Effector memory CD8-positive, alpha-beta T cell (primary cell): ENCODE measurements at places on chromosomes 3 and 15.

DNA sequence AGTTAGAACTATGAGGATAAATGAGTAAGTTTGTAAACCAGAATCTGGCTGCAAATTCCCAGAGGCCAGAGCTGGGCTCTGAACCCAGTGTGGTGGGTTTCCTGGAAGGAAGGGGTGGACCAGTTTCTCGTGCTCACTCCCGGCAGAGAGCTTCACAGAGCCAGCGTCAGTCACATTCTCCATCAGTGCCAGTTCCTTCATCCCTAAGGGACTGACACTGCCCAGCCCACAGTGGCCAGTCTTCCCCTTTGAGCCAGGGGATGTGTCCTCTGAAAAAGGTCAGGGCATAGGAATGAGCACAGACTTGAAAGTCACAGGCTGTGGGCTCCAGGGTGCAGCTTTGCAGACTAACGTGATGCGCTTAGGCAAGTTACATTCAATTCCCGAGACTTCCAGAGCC, 135.8 kb upstream of the HACD2 start:
- DNase-seq = no peak
- peak overlapping the region; percentile 29 for H3K27ac ChIP-seq
- H3K4me3 ChIP-seq = no peak overlapping the region
- H3K36me3 ChIP-seq = peaks cover 3% of the 10 kb centered on the region
- no peaks in the 10 kb centered on the region for H3K4me1 ChIP-seq

DNA sequence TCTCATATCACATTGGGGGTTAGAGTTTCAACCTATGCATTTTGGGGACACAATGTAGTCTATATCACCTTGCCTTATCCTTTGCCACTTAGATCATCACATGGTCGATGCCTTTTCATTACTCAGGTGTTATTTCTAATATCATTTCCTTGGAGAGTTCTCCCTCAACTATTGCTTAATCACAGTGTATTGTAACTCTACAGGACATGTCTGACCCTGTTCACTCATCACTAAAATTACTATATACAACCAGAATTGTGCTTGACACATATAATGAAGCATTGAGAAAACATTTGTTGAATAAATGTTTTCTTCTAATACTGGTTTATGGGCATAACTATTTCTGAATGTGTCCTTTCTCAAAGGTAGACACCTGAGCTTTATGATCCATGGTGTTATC, 207.4 kb downstream of the EPHA6 start:
- DNase-seq = no peak
- no peak overlapping the region for H3K27ac ChIP-seq
- no peaks in the 10 kb centered on the region for H3K4me1 ChIP-seq
- H3K36me3 ChIP-seq = no peaks in the 10 kb centered on the region
- no peaks in the 10 kb centered on the region for H3K27me3 ChIP-seq

DNA sequence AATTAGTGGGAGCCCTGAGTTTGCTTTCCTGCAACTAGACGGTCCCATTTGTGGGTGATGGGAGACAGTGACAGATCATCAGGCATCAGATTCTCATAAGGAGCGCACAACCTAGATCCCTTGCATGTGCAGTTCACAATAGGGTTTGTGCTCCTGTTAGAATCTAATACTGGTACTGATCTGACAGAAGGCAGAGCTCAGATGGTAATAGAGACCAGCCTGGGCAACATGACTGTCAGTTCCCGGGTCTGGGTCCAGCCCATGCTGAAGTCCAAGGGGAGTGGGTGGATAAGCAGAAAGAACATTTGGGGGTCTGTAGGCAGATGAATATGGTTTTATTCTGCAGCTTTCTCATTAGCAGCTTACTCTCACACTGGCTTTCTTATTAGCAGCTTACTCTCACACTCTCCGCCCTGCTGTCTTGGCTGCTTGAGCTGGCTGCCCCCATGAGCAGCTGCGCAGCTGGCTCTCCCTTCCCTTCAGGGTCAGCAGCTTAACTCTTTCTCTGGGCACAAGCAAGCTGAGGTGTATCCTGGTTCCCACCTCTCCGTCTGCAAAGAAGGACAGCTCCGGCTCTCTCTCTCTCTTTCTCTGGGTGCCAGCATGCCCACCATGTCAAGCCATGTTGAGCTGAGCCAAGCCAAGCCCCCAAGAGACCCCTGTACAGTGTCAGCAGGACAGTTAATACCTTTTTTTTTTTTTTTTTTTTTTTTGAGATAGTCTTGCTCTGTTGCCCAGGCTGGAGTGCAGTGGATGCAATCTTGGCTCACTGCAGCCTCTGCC, 46.5 kb downstream of the KLHDC8B start:
- H3K27me3 ChIP-seq = peaks cover 10% of the 10 kb centered on the region
- H3K27ac ChIP-seq = no peak overlapping the region
- H3K4me3 ChIP-seq = no peak overlapping the region
- no peak for DNase-seq

- H3K4me1 ChIP-seq = peaks cover 31% of the 10 kb centered on the region
- DNase-seq = no peak
- H3K27ac ChIP-seq = peak overlapping the region; percentile 97
- H3K36me3 ChIP-seq = peaks cover 30% of the 10 kb centered on the region
Measured at GRCh38 chr15:90000186-90001001, 730 bp upstream of the ZNF710 start.

GRCh38 chr15:57152666-57153539, 223.4 kb upstream of the CGNL1 start:
- H3K27me3 ChIP-seq = no peaks in the 10 kb centered on the region
- peaks cover 28% of the 10 kb centered on the region for H3K4me1 ChIP-seq
- peak overlapping the region; percentile 53 for H3K27ac ChIP-seq
- H3K36me3 ChIP-seq = no peaks in the 10 kb centered on the region
- no peak for DNase-seq
- H3K4me3 ChIP-seq = no peak overlapping the region

DNA sequence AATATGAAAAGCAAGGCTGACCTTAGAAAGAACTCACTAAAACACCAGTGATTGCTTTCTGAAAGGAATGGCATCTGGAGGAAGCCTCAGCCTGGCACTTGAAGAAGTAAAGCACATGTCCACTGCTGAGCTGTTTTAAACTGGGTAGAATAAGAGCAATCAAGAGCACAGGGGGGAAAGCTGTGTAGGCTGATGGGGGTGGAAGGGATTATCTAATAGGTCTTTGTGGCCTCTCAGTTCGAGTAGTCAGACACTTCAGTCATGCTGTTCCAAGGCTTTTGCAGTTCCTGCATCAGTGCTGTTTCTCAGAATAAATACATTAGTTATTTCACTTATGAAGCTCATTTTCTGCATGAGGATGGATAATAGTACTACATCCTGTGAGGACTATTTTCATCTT, 22.6 kb downstream of the CCDC191 start:
- H3K4me1 ChIP-seq = no peaks in the 10 kb centered on the region
- H3K36me3 ChIP-seq = peaks cover 3% of the 10 kb centered on the region
- no peaks in the 10 kb centered on the region for H3K27me3 ChIP-seq

GRCh38 chr15:48103647-48104046, 17.1 kb upstream of the SLC24A5 start:
- no peak overlapping the region for H3K4me3 ChIP-seq
- no peaks in the 10 kb centered on the region for H3K4me1 ChIP-seq
- H3K27ac ChIP-seq = no peak overlapping the region
- peaks cover 17% of the 10 kb centered on the region for H3K27me3 ChIP-seq
- DNase-seq = no peak
- no peaks in the 10 kb centered on the region for H3K36me3 ChIP-seq

GRCh38 chr3:56133423-56133822, 334.8 kb downstream of the ERC2 start:
- H3K27me3 ChIP-seq = no peaks in the 10 kb centered on the region
- H3K27ac ChIP-seq = no peak overlapping the region
- H3K4me3 ChIP-seq = no peak overlapping the region
- no peak for DNase-seq
